ENCODE measurements at places on chromosomes 12 and 14.

GRCh38 chr12:31765931-31766330 lies 37.1 kb upstream of the AMN1 start:
- DNase-seq: no peak

DNA sequence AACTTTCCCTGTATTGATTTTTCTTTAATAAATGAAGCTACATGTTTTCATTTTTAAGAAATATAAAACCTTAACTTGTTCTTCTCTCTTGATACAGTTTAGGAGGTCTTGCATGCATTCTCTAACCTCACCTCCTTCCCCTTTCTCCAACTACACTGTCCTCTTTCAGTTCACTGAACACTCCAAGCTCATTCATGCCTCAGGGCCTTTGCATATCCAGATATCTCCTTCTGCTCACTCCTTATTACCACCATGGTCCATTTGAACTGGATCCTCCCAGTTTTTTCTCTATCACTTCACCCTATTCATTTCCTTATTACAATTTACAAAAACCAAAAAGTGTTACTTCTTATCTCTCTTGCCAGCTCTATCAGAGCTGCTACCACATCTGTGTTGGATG lies 242.9 kb upstream of the PLEKHG7 start:
- DNase-seq: no peak

- no peak for DNase-seq
These were observed 976 bp downstream of the PEX5 start for GRCh38 chr12:7190268-7191055.

GRCh38 chr12:96526110-96526509 lies 36.7 kb downstream of the CFAP54 start:
- no peak for DNase-seq

DNA sequence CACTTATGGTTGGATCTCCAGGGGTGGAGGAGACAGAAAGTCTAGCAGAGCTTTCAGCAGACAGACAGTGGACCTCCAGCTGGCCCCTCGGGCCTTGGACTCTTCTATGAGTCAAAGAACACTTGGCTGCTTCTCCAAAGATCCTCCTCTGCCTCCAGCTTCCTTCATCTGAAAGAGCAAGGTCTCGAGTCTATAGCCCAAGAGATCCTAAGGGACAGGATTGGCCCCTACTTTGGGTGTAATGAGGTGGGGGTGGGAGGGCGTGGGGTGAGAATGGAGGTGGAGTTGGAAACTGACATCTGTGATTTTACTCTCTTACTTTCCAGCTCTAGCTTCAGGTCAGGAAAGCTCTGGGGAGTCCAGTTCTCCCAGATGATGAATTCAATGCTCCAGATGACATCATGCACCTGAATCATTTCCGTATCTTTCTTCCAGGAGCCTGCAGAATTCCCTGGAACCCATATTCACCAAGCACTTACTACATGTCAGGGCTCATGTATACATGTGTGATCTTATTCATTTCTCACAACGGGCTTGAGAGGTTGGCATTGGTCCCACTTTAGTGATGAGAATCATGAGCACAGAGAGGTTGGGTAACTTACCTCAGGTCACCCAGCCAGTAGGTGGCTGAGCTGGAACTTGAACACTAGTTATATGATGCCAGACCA lies 10.2 kb upstream of the PGF start:
- no peak for DNase-seq

DNA sequence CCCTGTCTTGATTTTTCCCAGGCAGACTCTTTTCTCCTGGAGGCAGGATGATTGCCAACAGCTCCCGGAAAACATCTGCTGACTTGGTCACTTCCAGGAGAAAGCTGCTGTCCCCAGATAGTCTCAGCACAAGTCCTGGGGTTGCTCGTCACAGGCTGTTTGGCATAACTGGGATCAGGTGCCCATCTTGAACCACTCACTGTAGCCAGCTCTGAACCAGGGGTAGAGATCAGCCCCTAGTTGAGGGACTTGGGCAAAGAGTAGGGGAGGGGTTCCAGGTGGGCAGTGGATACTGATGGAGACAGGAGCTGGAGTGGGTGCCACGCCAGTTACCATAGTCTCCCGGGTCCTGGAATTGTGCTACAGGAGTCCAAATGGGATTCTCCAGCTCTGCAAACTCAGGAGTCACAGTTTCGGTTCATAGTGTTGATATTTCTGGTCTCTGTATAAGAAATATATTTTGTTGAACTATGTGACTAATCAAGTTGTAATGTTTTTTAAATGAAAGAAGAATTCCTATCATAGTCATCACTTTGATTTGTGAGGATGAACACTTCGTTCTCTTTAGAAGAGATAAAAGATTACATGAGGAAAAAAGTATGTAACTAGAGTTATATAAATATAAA lies 1154.5 kb downstream of the AACS start:
- DNase-seq: no peak
